ENCODE measurements at places on chromosomes 2 and 18.

- no peak for DNase-seq
These were observed 84.1 kb upstream of the EPB41L3 start for GRCh38 chr18:5627776-5628511.

DNA sequence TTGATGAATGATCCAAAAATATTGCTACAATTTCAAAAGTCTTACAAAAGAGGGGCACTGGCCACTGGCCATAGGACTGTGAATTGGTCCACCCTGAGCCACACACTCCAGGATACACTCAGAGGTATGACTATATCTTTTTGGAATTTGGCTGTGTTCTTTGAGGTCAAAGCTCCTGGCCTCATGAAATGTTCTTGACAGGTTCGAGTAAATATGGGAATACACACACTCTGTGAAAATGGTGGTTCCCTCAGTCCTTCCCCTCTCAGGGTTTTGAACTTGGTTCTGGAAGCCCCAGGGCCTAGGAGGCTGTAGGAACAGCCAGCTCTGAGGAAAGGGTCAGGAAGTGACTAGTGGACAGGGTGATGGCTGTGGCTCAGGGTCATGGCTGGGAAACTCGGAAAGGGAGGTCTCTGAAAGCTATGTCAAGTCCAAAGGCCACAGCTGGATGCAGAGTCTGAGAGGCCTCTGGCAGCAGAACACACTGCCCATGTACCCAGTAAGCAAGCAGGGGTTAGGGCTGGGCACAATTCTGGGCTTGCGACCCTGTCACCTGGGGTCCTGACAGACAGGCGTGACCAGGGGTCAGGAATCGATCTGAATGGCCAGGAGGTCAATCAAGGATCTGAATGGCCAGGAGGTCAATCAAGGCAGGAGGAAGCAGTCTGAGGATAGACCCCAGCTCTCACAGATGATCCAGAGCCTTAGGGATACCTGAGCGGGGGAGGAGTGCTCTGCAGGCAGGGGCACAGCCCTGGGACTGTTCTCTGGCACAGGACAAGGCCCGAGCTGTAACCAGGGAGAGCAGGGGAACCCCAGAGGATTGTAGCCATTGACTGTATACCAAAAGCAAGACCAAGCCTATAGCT, 223.4 kb upstream of the SMAD2 start:
- DNase-seq: no peak

- no peak for DNase-seq
These were observed 74.8 kb upstream of the SMIM21 start for GRCh38 chr18:75502286-75502685.

DNA sequence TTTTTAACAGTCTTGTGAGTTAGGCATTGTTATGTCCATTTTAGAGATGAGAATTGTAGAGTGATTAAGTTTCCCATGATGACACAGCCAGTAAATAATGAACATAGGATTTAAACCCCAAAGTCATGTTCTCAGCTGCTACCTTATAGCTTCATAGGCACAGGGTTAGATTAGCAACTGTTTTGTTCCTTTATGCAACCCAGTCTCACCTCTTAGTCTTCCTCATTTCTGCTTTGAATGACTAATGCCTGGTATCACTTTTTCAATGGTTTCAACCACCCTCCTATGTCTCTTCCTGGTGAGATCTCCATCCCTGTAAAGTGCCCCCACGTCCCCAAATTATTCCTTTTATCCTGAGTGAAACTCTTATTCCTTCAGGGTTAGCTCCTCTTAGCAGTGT, 44.3 kb downstream of the MFSD6 start:
- no peak for DNase-seq

Measured in activated CD8-positive, alpha-beta memory T cell treated with anti-CD3 and anti-CD28 coated beads for 1 hour (primary cell).